ENCODE measurements at places on chromosomes 12 and 14.

GRCh38 chr14:104298458-104298857 is 160.1 kb downstream of the KIF26A start:
- no peak for DNase-seq

- peak; percentile 4 for DNase-seq
Measured at GRCh38 chr14:59028476-59029202, 159.8 kb upstream of the DAAM1 start.

GRCh38 chr14:99612071-99612737 is 8.2 kb upstream of the CCDC85C start:
- DNase-seq = no peak

GRCh38 chr14:81137316-81137715 is 83.4 kb downstream of the GTF2A1 start:
- no peak for DNase-seq

GRCh38 chr14:105436891-105437722 is 17.5 kb downstream of the MTA1 start:
- no peak for DNase-seq

DNA sequence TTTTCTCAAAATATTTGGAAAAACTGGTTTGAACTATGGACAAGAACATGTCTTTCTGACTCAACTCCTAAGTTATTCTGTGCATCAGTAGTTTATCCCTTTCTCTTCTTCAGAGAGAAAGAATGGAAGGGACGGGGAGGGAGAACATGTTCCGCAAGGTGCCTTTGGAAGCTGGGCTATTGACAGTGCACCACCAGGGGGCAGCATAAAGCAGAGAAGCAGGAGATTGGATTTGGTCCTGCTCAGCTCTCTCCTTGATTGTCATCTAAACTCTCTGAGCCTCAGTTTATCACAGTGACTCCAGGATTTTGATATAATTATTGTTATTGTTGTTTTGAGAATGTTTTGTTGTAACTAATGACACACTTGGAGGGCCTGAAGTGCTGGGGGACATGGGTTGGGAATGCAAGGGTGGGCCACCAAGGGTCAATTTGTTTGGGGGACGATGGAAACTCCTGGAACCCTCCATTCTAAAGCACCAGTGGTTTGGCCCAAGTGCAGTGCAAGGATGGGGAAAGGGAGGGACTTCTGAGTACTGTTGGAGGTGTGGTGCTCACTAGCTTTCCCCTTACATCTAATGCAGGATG is 45.3 kb upstream of the ANO6 start:
- peak; percentile 81 for DNase-seq

GRCh38 chr12:13275241-13276085 is 78.9 kb downstream of the EMP1 start:
- DNase-seq = no peak

DNA sequence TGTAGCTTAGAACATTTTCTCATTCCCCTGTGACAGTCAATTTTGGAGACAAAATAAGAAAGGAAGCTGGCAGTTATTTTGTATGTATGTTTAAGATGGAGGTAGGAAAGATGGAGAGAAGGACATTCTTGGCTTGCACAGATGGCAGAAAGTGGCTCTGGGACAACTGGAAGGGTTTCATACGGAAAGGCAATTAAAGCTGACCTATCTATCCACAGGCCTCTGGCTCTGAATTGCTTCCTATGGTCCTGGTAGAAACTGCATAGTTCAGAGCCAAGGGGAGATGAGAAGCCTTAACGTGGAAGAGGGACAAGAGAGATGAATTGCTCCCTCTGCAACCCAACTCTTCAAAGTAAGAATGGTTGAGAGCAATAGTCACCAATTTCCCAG is 8.0 kb upstream of the NPFF start:
- no peak for DNase-seq

DNA sequence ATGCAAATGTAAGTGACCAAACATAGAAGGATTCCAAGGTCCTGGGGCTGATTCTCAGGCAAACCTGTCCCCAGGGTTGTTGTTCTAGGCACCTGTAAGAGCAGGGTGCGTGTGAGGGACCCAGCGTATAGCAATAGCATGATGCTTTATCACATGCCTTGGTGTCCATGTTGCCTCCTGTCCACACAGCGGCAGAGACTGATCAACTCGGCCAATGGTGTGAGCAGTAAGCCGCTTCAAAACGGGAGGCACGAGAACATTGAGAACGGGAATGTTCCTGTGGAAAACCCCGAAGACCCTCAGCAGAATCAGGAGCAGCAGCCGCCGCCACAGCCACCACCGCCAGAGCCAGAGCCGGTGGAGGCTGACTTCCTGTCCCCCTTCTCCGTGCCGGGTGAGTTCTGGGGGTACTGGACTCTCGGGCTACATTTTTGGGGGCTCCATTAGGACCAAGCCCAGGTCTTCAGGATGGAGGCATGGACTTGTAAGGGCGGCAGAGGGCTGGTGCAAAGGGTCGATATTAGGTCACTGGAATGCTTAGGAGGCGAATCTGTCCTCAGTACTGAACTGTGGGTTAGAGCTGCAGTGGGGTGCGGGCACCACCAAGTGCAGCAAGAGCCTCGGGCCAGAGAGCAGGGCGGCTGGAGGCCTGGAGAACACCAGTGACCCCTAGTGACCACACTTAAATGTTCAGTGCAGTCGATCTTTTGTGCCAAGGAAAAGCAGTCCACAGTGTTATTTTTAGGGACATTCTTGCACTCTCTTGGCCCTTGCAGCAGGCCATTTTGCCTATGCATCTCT is 57.2 kb upstream of the RIN3 start:
- no peak for DNase-seq

DNA sequence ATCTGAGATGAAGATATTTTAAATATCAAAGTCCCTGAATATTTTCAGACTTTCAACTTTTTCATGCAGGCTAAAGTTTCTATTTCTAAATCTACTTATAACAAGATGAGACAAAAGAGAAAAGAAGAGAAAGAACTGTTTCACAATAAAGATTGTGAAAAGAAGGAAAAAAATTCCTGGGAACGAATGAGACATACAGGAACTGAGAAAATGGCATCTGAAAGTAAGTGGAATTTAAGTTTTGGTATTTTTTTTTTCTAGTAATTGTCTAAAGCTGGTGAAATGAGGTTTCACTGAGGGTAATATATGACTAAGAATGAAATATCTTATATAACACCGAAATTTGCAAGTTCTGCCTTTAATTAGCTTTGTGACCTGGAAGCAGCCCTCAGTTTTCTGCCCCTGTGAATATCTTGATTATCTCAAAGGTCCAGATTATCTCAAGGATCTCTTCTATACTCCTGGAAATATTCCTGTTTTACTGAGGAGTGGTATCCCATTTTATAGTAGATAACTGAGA is 55.7 kb upstream of the PRPF39 start:
- DNase-seq = no peak

DNA sequence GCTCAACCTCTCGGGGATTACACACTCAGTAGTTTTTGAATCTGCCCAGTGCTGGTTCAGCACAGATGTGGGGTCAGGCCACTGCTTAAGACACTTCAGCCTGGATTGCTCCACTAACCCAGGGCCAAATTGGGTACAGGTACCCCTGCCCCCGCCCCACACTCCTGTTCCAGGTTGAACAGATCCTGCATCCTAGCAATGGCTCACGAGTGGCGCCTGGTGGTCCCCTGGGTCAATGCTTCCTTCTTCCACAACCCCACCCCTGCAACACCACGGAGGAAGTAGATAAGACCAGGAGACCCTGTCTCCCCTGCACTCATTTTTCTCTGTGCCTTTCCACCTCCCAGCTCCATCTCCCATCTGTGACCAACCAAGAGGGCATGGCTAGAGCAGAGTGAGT is 108.4 kb downstream of the ESRRB start:
- no peak for DNase-seq

- no peak for DNase-seq
Measured at GRCh38 chr12:69511469-69512267, 41.5 kb downstream of the FRS2 start.

DNA sequence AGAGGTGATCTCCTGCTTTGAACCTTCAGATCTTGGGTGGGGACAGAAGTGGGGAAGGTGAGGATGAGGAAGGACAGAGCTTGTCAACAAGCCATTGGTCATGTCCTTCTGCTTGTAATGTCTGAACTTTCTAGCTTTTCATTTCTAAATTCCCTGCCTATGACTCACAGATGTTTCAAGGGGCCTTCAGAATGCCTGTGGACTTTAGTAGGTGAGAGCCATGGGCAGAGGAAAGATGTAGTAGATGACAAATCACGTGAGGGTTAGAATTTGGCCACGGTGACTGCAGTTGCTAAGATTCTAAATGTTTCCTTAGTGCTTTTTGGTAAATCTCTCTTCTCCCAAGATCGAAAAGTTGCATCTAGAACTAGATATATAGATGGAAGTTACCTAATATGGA is 18.7 kb upstream of the CREBL2 start:
- no peak for DNase-seq

GRCh38 chr14:23469127-23469905 is at the start of gene NGDN:
Gene NGDN, plus strand, starts transcription at chr14:23469703. Its CDS starts 13 bp downstream, at chr14:23469716.
- peak; percentile 89 for DNase-seq

GRCh38 chr14:101585211-101585610 is 23.9 kb downstream of the DIO3 start:
- DNase-seq = no peak

GRCh38 chr12:23847857-23848256 is 101.6 kb downstream of the SOX5 start:
- DNase-seq = no peak

DNA sequence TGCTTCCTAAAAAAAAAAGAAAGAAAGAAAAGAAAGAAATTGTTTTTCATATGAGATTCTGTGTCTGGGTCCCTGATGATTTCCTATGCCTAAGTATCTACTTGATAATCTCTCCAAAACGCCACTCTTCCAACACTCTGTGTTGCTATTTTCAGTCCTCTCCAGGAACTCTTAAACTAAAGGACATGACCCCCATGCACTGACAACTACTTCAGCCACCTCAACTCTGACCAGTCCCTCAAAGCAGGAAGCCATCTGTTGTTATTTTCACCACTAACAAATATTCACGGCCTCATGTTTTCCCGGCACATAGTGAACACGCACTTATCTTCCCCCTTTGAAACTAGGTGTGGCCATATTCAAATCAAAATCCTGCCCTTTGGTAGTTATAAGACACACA is 259.3 kb downstream of the PPFIA2 start:
- no peak for DNase-seq

DNA sequence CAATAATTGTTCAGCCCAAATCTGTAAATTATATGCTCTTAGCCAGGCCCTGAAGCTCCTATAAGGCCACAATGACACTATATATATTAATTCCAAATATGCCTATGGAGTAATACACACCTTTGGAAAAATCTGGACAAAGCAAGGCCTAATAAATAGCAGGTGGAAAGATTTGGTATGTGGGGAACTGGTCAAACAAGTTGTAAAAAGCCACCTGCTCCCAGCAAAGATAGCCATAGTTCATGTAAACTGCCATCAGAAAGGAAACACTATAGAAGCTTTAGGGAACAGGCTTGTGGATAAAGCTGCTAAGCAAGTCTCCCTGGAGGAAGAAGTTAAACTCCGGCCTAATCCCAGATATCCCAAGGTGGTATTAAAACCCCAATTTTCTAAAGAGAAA is 29.7 kb downstream of the PRMT8 start:
- no peak for DNase-seq

- DNase-seq = no peak
Measured at GRCh38 chr12:25130741-25131188, 64.2 kb downstream of the DNAI7 start.

DNA sequence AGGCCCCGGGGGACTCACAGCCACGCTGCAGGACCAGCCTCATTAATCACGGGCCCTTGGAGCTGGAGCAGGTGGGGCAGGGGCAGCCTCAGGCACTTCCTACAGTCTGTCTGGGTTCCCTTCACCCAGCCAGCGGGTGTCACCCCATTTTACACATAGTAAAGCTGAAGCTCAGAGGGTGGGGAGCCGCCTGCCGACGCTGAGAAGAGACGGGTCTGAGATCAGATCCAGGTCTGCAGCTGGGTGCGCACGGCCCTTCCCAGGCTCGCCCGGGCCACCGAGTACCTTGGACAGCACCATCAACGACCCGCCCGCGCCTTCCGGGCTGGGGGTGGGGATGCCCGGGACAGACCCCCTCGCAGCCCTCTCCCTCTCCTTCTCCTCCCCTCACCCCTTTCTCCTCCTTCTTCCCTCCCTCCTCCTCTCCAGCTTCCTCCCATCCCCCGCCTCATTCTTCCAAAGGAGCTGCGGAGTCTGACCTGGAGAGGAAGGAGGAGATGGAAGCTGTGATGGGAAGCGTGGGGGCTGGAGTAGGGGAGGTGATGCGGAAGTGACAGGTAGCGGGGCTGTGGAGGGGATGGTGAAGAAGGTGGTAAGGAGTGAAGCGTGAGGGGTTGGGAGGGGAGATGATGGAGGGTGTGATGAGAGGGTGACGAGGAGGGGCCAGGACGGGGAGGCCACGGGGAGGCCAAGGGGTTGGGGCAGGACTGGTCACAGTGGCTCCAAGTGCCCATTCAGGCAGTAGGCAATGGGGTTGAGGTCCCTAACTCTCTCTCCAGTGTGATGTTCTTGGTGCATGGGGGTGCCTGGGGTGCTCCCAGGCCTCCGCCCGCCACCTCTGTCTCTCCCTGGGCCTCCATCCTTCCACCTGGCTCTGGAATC is 8.8 kb downstream of the DTX1 start:
- no peak for DNase-seq

DNA sequence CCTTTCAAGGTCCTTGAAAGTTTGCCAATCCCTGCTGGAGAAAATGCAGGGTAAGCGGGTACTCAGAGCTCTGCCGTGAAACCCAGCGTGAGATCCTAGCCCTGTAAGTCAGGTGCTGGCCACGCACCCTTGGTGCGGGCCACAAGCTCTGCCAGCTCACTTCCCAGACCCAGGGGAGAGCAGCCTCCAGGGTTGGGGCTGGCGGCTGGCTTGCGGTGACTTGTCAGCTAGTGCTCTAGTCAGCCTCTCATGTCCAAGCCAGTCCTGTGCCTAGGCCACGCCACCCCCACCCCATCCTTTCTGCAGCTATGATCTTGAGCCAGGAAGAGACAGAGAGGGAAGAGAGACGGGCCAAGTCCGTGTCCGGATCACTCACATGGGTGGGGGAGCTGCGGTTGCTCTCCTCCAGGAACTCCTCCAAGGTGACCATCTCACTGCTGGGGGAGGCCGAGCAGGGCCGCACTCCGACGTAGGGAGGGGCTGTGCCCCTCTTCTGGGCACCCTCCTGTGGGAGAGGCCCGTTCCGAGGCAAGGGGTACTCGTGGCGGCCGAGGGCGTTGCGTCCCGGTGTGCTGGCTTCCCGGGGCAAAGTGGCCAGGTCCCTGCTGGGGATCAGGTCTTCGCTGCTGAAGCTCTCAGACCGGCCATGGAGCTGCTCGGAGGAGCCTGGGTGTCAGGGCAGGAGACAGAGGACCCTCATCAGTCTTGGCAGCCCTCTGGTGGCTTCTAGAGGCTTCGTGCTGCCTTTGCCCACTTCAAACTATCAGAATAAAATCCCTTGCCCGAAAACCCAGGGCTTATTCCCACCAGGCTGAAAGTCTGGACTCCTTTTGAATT is 33.3 kb upstream of the GPR68 start:
- no peak for DNase-seq

- DNase-seq = no peak
Measured at GRCh38 chr14:26987744-26988363, 390.0 kb upstream of the NOVA1 start.

DNA sequence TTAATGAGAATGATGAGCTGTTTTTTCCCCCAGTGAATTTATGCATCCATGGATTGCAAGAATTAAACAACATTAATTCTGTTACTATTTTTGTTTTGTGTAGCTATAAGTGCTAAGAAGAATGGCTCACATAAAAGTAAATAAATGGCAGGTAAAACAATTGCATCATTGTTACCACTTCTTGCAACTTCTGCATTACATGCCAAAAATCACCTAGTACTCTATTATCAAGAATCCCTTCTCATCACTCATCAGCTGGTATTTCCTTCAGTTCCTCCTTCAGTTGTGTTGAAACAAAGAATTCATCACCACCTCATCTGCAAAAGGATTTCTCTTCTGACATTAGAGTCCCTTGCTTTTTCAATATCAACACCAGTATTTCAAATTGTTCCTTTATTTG is 773 bp downstream of the A2M start:
- no peak for DNase-seq

GRCh38 chr12:8687846-8688601 is 9.8 kb upstream of the RIMKLB start:
- DNase-seq = no peak

All from activated CD4-positive, alpha-beta T cell treated with anti-CD3 and anti-CD28 coated beads, Interleukin-2, amount 50 U/mL, for 1 hour (primary cell).